ENCODE measurements at places on chromosomes 1 and 21.

GRCh38 chr1:234229581-234230387, 143.5 kb upstream of the COA6 start:
- no peak for DNase-seq

GRCh38 chr1:243727503-243728203, 122.4 kb downstream of the AKT3 start:
- no peak for DNase-seq

DNA sequence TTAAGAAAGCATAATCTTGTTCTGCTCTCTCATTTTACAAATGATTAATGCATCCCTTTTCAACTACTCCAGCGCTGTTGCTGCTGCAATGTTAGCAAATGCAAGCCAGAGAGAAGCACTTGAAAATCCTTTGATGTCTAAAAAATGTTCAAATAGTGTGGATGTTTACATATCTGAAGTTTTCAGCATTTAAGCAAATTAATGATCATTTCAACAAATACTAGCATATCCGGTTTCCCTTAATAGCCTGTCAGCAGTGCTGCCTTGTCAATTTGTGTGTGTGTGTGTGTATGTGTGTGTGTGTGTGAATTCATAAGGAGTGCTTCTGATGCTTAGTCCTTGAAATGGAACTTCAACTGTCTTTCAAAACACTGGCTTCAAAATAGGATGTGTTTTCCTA, 48.1 kb upstream of the WNT2B start:
- DNase-seq, result no peak

DNA sequence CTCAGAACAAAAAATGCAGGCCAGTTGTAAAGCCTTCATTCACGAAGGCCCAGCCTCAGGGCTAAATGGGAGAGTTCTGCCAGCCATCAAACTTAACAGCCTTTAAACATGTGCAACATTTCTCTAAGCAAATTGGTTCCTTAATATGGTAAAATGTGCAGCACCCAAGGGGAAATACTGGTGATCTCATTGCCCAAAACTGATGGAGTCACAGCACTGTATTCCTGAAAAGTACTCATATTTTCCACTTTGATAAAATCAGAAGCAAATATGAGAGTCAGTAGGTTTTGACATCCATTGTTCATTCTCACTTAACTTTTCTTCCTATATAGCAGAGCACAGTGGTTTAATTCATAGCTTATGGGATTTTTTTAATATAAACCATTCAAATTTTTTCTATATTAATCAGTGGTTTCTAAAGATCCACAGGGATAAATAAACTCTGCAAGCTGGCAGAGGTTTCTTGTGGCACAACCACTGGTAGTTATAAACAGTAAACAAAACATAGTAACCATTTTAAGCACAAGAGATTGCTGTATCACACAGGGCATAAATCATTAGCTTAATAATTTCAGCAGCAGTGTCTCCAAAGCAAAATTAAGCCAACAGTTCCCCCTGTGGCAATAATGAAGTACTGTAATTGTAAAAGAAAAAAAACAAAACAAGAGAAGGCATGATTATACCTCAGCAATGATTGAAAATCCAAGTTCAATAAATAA, 106.9 kb upstream of the LYPLAL1 start:
- DNase-seq, result peak; percentile 42

DNA sequence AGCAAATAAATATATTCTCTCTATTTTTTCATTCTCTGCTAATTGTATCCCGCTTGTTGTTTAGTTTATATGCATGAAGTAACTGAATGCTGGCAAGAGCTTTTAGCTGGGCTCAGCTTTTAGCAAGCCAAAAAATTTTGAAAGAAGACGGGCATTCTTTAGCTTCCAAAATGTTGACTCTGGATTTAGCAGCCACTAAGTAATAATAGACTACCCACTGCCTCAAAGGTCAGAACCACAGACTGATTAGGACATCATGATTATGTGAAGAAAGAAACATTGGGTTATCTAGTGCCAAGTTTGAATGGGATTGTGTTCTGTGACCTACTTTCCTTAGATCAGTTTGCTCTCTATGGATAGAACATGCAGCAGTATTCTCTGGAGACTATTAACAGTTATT, 80.3 kb upstream of the DPH5 start:
- DNase-seq, result no peak

DNA sequence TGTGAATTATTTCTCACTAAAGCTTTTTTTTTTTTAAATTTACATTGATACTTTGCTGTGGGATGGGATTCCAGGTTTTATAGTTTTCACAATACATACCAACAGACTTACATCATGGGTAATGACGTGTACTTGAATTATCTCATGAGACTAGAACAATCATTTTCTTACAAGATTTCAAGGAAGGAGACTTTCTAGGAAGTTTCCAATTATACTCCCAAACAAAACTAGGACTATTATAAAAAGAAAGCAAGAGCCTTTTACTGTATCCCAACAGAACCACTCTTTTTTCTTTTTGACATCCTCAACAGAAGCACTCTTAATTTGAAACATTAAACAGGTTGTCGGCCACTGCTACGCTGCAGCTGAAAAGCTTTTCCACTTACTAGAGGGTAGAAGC, 48.7 kb downstream of the TESK2 start:
- DNase-seq, result no peak

DNA sequence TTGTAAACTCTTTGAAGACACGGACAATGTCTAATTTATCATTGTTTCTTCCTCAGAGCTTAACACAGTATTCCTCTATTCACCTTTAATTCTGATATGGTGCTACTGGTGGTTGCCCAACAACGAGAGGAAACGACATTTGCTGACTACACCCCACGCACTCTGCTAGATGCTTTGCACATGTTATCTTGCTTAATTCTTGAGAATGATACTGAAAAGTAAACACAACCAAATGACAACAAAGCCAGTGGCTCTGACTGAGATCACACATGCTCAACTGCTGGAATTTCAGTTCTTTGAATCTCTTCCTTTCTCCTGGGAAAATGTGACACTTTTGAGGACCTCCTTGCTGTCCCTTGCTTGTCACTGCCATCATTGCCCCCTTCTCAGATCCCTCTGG, 37.2 kb upstream of the DDAH1 start:
- DNase-seq, result no peak

- peak; percentile 43 for DNase-seq
Measured at GRCh38 chr1:2425892-2426291, 13.5 kb upstream of the PEX10 start.

- no peak for DNase-seq
Measured at GRCh38 chr21:45448283-45448809, 43.4 kb downstream of the COL18A1 start.

GRCh38 chr1:151436985-151437384, 22.3 kb downstream of the POGZ start:
- DNase-seq, result no peak

DNA sequence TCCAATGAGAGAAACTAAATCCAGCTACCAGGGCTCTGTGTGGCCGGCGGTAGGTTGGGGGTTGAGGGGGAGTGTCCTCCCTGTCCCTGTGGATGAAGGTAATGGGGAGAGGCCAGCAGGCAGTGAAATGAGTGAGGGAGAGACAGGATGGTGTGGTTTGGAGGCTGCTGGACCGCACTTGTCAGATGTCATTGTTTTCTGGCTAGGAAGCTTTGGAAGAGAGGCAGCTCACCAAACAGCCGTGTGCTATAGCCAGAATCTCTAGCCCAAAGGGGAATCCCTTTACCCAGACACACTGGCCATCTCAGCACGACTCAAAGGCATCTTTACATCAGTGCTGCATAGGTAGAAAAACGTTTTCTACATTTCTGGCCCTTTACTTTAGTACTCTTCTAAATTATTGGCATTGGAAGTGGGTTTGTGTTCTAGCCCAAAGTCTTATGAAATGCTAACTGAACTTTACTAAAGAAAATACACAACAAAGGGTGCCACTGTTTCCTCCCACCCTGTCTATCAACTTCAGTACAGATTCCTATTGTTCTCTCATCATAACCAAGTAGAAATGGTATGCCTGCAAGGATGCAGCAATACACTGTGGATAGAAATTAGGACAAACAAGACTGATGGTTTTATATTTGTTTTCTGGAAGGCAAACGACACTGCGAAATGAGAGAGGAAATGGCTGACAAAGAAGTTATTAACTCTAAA, 95.9 kb upstream of the COA6 start:
- no peak for DNase-seq

- DNase-seq, result no peak
Measured at GRCh38 chr1:17732475-17732874, 22.7 kb upstream of the ACTL8 start.

GRCh38 chr21:37746849-37747248, 169.4 kb downstream of the KCNJ6 start:
- no peak for DNase-seq

GRCh38 chr1:202105571-202106339, 17.0 kb upstream of the GPR37L1 start:
- DNase-seq, result peak; percentile 97

DNA sequence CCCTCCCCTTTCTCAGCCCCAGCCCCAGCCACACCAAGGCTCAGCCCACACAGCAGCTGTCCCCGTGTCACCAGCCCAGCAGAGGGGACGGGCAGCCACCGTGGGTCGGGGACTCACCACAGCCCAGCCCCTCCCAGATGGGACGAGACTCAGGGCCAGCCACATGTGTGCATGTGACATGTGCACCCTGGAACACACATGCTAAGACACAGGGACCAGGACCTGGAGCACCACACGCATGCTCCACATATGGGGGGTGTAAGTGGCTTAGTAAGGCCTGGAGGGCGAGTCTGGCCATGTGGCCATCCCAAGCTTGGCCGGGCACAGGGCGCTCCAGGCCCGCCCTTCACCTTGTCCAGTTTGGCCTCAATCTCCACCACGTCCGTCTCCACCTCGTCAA, 4.0 kb downstream of the ACAP3 start:
- DNase-seq, result peak; percentile 61

DNA sequence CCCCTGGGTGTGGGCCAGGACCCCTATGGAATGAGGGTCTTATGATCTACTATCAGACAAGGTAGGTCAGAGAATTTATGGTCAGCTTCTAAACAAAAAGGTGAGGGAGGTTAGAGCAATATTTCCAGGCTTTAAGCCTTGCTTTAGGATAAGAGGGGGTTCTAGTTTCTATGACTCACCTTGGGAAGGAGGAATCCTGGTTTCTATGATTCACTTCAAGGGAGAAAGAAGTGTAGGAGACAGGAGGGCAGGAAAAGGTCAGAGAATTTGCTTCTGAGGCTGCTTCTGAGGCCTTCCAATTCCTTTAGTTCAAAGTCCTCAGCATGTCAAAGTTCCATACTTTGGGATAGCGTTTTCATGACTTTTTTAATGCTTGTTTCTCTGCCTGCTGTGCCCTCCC, 35.2 kb downstream of the RGL1 start:
- no peak for DNase-seq

DNA sequence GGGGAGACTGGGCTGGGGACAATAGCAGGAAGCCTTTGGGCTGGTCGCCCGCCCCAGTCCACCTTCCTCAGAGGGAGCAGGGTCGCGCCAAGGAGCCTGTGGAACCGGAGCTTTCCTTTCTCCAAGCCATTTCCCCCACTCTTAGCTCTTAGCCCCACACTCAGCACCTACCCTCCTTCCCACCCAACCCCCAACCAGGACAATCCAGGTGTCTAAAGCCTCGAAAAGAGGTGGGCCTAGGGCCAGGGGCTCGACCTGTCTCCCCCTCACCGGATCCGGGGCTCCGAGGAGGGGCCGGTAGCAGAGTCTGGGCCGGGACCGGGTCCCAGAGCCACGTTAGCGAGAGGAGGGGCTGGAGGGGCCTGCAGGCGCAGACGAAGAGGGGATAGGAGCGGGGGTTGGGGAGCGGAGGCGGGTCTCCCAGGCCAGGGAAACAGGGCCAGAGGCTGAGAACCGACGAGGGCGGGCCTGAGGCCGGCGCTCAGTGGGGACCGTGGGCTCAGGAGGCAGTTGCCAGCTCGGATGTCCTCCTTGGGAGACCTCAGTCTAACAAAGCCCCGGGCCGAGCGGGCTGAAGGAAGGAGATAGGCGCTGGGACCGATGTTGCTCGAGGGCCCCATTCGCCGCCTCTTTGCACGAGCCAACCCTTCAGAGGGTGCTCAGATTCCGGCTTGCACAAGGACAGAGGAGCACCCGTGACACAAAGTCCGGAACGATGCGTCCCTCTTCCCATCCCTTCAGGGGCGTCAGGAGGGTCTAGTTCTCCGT, 943 bp downstream of the SEMA6C start:
- DNase-seq, result peak; percentile 69

GRCh38 chr1:41400225-41400624, 39.0 kb downstream of the FOXO6 start:
- no peak for DNase-seq

- DNase-seq, result no peak
Measured at GRCh38 chr1:213995603-213996002, 7.8 kb downstream of the PROX1 start.

DNA sequence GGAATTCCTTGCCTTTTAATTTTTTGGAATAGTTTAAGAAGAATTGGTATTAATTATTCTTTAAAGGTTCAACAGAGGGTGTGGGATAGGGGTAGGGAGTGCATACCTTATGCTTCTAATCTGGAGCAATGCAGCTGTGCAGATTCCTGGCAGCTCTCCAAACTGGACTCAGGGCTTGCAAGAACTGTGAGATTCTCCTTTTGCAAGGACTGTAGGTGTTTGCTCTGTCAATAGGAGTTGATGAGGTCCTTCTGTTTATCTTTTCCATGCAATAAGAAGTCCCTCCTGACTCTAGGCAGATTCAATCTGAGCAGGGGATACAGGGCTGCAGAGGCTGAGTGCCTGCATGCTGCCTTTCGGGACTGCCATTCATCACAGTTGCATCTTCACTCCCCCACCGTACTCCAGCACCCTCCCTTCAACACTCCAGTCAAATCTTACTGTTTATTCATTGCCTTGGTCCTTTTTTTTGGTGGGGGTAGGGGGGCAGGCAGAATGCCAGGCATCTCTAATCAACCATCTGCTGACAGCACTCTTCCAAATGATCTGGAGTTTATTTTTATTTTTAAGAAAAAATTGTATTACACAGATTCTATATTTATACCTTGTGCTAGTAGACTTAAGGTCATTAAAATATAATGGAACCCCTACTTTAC, 122.3 kb downstream of the DISC1 start:
- peak; percentile 35 for DNase-seq

DNA sequence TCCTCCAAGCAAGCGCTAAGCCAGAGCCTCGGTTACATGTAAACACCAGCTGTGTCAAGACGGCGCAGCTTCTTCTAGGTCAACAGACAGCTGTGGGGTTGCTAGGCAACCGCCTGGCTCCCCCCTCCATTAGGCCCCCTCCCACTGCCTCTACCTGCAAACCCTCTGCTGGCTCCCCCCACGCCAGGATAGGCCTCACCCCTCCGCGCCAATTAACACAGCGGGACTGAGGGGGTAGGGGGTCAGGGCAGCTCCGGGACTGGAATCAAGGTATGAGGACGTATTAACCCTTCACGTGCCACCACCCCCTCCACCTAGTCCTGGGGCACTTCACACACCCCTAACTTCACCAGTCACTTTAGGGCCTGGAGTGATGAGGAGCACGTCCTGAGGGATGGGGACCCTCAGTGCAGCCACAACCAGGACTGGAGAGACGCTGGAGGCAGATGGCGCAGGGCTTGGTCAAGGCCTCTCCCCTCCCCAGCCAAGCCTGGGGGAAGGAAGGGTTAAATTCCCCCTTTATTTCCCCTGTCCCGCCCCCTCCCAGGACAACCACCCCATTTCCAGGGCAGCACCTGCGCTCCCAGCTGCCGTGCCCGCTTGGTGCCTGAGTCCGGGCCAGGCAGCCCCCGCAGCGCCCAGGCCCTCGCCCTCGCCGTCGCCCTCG, 37.4 kb upstream of the WASF2 start:
- DNase-seq, result peak; percentile 100

GRCh38 chr1:71270394-71270915, 189.6 kb upstream of the ZRANB2 start:
- DNase-seq, result peak; percentile 46
